Stimulated activated CD8-positive, alpha-beta memory T cell treated with anti-CD3 and anti-CD28 coated beads, Interleukin-2, amount 100 ng/mL, for 1 hour (primary cell): ENCODE measurements at places on chromosomes 13 and 19.

GRCh38 chr19:40596608-40597328 is 4.4 kb upstream of the LTBP4 start:
- no peak for DNase-seq

- DNase-seq: no peak
Measured at GRCh38 chr13:33480561-33480960, 195.0 kb upstream of the STARD13 start.

DNA sequence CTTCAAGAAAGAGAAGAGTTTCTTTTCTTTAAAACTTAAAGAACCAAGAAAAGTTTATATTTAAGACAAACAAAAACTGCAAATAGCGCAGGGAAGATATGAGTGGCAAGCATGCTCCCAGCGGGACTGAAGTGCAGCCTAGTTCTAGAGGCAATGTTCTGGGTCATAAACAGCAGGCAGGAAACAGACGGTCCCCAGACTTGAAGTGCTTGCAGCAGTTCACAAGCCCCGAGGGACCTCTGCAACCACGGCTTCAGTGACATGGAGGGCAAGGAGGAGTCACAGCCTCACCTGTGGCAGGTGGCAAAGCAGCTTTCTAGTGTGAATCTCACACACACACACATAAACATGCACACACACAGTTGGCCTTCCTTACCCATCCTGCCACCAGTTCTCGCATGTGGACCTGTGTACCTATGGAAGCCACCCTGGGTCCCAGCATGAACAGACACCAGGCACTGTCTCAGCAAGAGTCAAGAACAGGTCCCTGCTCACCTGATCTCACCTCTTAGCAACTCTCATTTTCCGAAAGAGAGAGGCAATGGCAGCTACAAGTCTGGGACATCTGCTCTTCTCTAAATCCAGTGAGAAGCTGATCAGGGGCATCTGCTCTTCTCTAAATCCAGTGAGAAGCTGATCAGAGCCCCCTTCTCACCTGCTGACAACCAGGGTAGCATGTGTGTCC is 162.0 kb downstream of the EFNB2 start:
- DNase-seq: no peak

DNA sequence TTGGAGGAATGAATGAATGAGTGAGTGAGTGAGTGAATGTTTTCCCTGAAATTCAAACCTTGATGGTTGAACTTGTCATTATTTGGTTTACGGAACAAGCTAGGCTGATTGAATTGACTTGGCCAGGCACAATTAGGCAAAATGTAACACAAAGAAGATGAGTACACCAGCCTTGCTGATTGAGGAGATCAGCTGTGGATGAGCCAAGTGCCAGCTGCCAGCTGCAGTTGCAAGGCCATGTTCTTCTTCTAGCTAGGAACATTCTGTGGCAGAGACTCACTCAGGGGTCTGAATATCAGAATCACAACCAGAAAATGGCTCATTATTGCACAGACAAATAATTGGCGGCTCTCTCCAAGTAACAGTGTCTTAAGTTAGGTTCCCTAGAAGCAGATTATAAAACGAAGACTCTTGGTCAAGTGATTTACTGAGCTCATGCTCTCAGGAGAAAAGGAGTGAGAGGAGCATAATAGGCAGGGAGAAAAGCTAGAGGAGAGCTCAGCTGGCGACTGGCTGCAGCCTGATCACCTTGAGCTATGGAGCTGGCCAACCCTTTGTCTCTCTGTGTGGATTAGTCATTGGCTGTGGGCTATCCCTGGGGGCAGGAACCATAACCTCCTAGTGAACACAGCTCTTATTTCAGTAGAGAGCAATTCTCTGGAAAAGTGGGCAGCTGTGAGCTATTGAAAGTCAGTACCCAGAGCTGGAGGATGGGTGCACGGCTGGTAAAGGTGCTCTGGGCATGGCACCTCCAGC is 225.3 kb upstream of the SERP2 start:
- no peak for DNase-seq

- DNase-seq: no peak
Measured at GRCh38 chr13:43908156-43909126, 28.7 kb downstream of the LACC1 start.

DNA sequence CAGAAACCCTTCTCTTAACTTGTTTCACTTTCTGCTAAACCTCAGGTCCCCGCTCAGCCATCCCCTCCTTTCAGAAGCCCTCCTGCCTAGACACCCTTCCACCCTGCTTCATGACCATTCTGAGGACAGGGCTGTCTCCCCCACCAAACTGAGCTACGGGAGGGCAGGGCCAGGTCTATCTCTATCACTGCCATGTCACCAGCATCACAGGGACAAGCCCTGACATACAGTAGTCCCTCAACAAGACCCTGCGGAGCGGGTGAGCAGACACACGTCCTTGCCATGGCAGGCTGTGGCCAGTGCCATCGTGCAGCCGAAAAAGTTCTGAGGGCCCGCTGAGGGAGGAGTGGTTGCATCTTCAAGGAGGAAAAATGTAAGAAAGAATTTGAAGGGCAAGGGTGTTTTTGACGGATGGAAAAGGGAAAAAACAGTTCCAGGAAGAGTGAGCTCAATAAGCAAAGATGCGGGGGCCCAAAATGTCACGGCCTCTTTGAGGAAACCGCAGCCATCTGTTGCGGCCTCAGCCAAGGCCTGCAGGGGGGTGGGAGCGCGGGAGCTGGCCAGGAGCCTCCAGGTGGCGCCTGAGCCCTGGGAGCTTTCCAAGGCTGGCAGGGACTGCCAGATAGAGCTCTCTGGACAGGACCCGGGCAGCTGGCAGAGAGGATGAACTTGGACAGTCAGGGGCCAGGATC is 8.1 kb downstream of the PTGIR start:
- DNase-seq: no peak

DNA sequence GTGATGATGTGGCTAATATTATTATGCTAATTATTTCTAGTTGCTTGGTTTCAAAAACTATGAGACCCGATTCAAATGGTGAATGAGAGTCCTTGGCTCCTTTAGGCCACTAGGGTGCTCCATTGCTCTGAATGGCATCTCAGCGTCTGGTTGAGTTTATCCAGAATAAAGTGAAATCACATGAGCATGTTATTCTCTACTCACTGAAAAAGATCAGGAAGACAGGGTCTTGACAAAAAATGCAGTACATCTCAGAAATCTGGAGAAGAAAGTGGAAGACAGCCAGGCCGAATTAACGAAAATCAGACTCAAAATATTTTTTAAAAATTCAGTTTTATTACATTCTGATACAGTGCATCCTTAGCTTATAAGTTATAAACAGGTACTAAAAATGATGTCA is 516.2 kb downstream of the MYO16 start:
- DNase-seq: no peak

DNA sequence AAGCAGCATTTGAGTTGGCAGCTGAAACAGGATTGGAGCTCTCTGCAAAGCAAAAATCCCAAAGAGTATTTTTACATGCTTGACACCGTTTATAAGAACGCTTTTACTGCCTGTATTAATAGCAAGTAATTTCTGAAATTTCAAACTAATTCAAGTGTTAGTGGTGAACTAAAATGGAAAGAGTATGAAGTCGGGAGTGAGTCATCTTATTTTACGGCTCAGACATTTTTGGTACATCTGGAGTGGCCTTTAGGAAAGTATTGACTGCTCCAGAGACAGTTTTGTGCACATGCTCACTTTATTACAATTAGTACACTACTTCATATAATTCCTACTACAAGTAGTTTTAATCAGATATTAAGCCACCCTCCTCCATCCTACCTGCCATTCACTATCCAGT is 167.4 kb downstream of the SLITRK6 start:
- no peak for DNase-seq

GRCh38 chr13:110790371-110790770 is 76.9 kb downstream of the ING1 start:
- no peak for DNase-seq

GRCh38 chr13:32960626-32961025 is 55.6 kb upstream of the KL start:
- no peak for DNase-seq

GRCh38 chr19:47398707-47399597 is 20.4 kb downstream of the MEIS3 start:
- DNase-seq: no peak

GRCh38 chr19:29804493-29804892 is 7.3 kb upstream of the CCNE1 start:
- DNase-seq: no peak

- DNase-seq: no peak
Measured at GRCh38 chr19:10915130-10916091, 13.0 kb downstream of the YIPF2 start.

GRCh38 chr19:33234092-33234491 is 8.4 kb upstream of the SLC7A10 start:
- DNase-seq: no peak

DNA sequence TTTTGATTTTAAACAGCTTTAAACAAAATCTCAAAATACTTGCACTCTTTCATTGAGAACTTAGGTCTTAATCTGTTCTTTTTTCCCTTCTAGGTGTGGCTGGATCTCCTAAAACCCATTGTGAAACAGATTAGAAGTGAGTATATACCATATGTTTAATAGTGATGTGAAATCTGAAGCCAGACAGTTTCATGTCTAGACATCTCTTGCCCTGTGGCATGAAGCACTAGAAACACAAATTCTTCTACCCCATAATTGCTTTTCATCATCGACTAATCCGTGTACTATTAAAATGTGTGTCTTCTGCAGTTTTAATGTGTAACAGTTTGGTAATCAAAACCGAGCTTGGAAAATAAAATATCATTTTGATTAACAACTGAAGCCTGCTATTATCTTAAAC is 188.2 kb upstream of the RNF113B start:
- DNase-seq: no peak

DNA sequence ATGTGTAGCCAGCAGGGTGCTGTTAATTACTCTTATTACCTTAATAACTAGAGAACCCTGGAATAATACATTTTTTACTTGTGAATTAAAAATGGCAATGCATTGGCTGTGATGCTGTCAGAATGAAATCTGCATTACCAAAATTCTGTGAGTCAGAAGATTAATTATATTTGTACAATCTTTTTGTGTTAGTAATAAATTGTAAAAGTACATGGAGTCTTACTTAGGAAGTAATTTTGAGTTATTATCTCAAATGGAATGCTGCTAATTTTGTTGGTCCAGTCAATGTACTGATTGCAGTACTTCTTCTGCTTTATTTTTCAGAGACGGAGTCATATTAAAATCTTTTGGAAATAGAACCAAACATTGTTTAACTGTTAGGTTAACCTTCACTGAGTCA is 152.0 kb upstream of the SLC10A2 start:
- DNase-seq: no peak
